ENCODE measurements at places on chromosomes 2 and 18.

DNA sequence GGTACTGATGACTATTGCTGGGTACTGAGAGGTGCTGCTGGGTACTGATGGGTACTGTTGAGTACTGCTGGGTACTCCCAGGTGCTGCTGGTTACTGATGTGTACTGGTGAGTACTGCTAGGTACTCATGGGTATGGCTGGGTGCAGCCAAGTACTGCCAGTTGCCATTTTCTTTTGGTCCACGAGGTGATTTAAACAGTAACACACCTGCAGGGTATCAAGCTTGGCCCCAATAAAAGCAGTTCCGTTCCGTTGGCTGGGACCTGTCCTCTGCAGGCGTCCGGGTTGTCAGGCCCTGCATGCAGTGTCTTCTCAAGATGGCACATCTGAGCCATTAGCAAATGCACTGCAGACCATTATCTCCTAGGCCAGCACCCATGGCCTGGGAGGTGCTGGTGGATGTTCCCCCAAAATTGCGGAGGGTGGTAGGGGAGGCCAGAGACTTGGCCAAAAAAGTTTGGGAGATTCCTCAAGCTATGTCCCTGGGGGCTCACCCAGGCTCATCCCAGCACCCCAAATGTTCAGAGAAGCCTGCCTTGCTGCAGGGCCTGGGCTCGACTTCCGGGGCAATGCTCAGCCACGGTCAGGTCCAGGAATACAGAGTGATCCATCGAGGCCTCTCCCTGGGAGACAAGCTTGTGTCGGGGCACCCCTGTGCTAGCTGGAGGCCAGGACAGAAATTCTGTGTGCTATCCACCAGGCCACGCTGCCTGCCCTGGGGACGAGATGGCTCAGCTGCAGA is 165.2 kb downstream of the TWIST2 start:
- DNase-seq: no peak

DNA sequence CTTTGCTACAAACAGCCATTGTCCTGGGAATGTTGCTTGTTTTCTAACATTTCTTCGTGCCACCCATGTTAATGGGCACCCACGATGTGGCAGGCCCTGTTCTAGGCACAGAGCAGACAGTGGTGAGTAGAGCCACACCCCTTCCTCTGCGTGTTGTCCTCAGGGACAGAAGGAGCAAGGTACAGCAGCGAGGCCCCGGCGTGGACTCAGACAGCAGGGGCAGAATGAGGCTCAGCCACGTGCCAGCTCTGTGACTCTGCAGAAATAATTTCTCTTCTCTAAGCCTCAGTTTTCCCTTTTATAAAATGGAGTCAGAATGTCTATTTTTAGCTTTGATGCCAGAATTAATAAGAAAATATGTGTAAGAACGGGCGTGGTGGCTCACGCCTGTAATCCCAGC is 401.7 kb downstream of the TSN start:
- no peak for DNase-seq

GRCh38 chr2:230658877-230659652 is 53.6 kb upstream of the CAB39 start:
- DNase-seq: no peak

DNA sequence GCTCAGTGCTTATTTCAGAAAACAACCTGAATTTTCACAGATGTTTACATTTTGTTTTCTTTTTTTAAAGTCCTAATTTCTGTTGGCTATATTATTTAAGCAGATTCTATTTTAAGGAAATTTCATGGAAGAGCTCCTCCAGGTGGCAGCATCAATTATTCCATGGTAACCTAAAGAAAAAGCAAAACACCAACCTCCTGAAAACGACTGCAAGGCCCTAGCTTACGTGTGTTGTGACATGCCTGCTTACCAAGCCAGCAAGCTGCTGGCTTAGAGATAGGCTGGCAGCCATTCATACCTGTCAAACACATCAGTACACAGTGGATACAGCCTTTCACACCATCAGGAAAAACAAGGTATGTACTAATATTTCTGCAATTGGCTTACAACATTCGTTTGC is 64.9 kb downstream of the LPIN2 start:
- DNase-seq: no peak

DNA sequence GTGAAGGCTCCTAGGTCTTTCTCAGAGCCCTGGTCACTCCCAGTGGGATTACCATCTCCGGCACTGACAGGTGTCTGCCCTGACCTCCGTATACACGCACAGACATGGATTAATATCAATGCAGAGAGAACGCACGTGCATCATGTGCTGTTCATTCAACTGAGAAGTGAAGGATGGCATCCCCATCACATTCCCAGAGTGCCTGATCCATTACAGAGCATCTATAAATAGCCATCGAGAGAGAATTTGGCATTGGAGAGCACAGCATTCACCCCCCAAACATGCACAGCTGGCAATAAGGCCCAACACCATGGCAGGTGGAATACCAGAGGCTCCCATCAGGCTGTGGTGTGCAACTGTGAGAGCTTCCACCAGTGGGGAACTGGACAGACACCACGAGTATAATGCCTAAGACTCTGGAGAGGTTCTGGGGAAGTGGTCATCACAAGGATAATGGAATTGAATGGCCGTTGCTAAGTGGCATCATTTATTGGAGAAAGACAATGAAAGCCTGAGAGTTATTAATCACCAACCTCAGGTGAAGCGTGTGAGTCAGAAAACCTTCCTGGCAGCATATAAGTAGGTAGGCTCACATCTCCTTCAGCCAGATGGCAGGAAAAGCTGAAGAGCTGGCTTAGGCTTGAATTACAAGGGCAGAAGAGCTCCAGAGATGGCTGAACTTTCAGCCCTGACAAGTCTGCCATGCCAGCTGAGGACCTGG is 244.5 kb upstream of the ID2 start:
- no peak for DNase-seq

GRCh38 chr18:28123401-28124030 is 53.4 kb downstream of the CDH2 start:
- DNase-seq: no peak

DNA sequence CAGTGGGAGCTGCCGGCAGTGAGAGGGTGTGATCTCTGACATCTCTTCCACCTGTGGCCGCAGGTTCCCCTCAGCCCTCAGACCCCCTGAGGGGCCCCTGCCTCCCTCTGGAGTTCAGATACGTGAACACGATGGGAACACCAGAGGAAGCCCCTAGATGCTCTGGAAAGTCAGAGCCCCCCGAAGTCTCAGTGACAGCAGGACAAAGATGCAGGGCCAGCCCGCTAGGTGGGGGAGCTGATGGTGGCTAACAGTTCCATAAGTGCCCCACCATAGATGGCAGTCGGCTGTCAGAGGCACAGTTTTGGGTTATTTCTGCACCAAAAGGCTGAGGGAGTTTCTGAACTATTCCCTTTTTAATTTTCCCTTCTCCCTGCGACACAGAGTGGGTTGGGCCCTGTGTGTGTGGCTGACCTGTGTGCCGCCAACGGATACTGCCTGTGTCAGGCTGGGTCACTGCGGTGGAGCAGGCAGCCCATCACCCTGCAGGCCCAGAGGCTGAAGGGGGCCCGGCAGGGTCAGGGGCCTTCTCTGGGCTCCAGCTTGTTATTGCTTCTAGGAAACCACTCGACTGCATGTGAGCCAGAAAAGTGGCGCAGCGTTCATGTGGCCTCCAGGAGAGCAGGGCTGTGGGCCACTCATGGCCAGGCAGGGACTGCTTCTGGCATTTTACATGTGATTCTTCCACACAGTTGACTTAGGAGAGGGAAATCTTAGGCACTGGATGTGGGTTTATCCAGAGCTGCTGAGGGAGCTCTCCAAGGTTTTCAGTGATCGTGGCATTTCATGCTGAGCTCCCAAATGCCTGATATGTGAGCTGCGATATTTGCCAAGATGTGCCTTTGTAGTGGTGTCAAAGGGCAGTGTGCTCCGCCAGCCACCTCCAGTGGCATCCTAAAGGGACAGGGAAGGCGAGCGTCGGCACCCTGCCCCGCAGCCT is 225.1 kb downstream of the SH3RF3 start:
- no peak for DNase-seq

All from cortex of kidney (tissue), 1 donor.